Activated CD4-positive, alpha-beta T cell treated with anti-CD3 and anti-CD28 coated beads for 48 hours (primary cell): ENCODE measurements at places on chromosomes 6 and 20.

DNA sequence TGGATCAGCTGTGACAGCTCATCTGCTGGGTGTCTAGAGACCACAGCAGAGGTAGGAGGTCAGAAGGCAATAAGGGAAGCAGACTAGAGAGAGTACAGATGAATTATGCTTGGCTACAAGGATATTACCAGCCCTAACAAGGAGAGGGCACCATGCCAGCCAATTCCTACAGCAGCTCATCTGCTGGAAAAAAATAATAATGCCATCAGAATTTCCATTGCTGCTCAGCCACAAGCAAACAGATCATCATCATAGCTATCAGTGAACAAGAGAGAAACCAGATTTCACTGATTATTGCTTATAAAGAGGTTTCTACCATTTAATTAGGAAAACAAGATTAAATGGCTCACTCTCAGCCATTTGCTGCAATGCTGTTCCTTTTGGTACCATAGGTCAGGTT is 66.5 kb downstream of the PSMG4 start:
- DNase-seq: no peak

DNA sequence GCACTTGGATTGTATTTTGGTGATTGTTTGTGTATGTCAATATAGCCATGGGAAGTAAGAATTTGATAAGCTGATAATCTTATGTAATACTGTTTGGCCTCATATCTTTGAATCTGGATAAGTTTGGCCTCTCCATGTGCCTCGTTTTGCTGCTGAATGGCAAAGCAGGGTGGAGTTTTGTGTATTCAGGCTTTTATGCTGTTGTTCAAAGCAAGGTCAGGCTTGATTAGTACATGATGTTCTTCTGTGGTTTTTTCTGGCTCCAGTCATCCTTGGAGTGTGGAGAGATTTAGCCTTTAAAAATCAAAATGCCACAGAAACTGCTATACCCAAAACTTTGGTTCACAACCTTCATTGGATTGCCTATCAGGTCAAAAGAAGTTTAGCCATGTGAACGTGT is 728.9 kb upstream of the GJE1 start:
- DNase-seq: no peak

DNA sequence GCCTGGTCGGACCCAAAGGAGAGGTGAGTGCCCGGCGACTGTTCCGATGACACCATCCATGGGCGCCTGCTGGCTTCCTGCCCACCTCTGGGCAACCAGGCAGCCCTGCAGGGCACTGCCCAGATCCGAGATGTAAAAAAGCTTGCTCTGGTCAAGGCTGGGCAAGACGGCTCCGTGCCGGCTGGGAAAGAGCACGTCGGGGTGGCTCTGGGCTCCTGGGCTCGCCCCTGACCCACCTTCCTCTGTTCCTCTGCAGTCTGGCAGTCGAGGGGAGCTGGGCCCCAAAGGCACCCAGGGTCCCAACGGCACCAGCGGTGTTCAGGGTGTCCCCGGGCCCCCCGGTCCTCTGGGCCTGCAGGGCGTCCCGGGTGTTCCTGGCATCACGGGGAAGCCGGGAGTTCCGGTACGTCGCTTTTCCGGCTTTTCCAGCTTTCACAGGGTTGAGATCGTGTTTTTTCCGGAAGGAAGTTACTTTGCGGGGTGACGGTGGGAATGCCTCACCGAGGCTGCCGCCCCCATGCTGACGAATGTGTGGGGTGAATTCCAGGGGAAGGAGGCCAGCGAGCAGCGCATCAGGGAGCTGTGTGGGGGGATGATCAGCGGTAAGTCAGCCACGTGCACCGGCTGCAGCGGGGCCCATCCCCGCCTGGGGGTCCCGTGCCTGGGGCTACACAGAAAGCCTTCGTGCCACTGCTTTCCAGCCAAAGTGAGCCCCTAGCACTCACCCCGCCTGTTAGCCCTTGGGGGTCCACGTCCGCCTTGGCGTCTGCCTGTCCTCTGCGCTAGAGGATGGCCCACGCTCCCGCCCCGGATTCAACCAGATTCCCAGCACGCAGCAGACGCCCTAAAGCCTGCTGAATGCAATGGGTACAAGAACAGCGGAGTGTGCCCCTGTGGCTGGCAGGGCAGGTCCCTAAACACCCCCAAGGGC is 19.3 kb downstream of the COL9A3 start:
- DNase-seq: no peak

DNA sequence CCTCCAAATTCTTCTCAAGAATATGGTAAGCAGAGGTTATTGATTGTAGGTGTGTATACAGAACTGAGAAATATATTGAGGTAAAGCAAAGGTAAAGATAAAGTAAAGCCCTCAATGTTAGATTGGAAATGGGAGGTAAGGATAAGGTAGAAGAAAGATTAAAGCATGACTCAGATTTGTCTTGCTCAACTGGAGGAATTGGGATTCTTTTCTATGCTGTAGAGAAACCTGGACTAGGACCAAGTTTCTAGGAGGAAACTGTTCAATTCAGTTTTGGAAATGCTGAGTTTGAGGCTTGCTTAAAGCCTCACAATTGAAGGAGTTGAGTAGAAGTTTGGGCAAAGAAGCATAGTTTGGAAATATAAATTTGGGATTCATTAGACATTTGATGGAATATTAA is 634.0 kb upstream of the PTCHD4 start:
- no peak for DNase-seq

DNA sequence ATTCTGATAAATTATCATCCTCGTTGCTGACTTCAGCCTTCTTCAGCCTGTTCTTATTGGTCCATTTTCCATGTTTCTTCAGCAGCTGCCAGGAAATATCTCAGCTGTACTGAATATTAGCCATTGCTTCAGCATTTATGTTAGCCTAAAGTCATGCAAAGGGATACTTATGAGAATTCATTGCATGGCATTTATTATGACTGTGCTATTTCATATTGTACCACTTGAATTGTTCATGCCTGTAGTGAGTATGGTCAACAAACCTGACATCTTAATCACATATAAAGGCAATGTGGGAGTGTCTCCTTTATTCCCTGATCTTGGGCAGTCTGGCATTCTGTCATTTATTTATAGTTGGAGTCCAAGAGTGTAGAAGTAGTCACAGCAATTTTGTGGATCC is 193.4 kb upstream of the SLC35B3 start:
- DNase-seq: no peak

GRCh38 chr6:4975506-4975905 is 28.3 kb downstream of the RPP40 start:
- no peak for DNase-seq

GRCh38 chr6:148874698-148875293 is 128.0 kb downstream of the UST start:
- DNase-seq: no peak

GRCh38 chr6:16683641-16684194 is 77.5 kb downstream of the ATXN1 start:
- DNase-seq: peak; percentile 44

- no peak for DNase-seq
These were observed 459.8 kb upstream of the RUNX2 start for GRCh38 chr6:44868335-44868668.

DNA sequence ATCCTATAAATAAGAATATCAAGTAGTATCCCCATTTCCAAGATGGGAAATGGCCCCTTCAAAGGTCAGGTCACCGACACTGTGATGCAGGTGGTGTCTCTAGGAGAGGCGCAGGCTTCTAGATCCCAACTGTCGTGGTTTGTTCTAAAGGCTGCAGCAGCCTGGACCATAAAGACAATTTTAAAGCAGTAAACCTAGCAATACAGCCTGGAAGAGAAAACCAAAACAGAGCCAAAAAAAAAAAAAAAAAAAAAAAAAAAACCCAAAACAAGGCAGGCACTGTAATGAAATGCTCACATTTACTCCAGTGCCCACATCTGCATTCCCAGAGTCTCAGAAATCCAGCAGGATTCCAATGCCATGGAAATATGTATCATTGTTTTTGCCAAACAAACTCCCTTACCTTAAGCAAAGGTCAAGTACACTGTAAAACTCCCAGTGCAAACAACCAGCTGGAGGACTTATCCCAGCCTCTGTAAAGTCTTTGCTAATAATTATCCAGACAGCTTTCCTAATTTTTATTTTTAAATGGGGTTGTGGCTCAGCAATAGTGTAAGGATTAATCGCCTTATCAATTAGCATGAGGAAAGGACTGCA is 98.2 kb downstream of the PSMG4 start:
- no peak for DNase-seq

DNA sequence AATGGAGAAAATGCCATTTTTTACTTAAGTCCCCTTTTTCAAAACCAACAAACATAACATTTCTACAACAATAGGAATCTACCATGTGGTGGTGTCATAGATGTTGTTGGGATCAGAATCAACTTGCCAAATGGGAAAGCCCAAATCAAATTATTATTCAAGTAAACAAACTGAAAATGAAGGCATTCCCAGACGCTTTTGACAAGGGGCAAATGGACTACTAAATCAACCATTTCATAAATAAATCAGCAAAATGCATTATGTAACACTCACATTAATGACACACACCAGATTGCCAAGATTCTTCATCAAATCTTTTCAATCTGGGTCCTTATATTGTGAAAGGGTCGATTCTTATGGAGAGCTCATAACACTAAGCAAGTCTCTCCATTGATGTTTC is 375.6 kb downstream of the KIF16B start:
- no peak for DNase-seq

DNA sequence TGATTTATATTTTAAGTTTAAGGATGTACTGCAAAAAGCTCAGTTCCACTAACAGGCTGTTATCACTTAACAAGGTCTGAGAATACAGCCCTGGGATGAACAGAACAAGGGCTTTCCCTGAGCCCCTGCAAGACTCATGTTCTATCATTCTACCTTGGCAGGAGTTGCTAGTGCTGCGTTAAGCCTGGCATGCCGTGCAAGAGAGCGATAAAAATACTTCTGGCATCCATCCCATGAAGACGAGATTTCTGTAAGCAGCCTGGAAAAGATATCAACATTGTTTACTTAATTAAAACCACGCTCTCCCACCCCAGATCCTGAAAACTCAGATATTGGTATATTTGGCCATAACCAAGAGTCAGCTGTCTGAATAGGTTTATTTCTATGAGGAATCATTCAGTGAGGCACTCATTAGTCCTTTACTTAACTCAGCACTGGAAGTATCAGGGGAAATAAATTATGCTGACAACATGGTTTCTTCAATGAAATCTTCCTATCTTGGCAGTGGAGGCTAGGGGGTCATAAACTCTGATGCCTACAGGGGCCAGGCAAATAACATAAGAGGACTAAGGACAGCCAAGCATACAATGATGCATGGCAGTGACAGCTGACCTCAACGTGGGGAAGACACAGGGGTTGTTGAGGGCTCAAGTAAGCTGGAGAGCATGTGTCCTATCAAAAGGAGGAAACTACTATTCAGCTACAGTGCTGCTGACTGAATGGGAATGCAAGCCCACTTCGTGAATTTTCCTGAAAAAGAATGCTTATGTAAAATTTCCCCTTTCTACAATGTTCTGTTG is 37.6 kb upstream of the LYRM2 start:
- no peak for DNase-seq

- DNase-seq: no peak
These were observed 7.2 kb downstream of the FOXC1 start for GRCh38 chr6:1616701-1617463.

- DNase-seq: no peak
These were observed 447.8 kb downstream of the FRK start for GRCh38 chr6:115612796-115613479.

- peak; percentile 32 for DNase-seq
These were observed 1.7 kb downstream of the MUCL3 start for GRCh38 chr6:30942338-30943060.

DNA sequence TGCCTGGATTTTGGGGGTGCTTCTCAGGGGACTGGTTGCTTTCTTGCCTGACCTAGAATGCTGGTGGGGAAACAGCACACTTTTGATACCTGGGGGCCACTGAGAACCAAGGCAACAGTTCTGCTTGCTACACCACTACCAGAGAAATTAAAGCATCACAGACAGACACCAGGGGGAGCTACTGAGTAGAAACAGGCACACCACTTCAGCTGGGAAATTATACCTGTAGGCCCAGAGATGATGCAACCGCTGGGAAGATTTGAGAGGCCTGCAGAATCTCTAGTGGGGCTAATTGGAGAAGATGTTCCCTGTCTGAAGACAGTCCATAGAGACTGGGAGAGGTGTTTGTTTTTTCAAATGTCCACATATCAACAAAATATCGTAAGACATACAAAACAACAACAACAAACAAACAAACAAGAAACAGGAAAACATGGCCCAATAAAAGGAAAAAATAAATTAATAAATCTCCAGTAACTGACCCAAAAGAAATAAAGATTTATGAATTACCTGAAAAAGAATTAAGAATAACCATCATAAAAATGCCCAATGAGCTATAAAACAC is 129.4 kb upstream of the RIN2 start:
- DNase-seq: peak; percentile 68

GRCh38 chr6:7243179-7243981 is 69.6 kb downstream of the SSR1 start:
- DNase-seq: peak; percentile 54

DNA sequence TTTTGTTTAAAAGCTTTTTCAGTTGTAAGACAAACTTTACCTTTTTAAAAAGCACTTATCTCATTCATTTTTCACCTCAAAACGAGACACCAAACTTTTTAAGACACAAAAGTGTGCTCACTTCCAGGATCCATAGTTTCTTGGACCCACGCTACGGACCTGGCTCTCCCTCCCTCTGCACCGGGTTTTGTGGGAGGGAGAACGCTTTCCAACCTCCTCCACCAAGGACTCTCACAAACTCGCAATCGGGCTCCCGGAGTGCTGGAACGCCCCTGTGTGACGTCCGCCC is 436 bp downstream of the CAGE1 start:
- no peak for DNase-seq

- no peak for DNase-seq
These were observed 348.5 kb upstream of the BTBD3 start for GRCh38 chr20:11569163-11569562.

- DNase-seq: no peak
These were observed 11.4 kb downstream of the HLA-A start for GRCh38 chr6:29953686-29954085.

GRCh38 chr6:40604082-40604481 is 16.9 kb upstream of the LRFN2 start:
- no peak for DNase-seq

DNA sequence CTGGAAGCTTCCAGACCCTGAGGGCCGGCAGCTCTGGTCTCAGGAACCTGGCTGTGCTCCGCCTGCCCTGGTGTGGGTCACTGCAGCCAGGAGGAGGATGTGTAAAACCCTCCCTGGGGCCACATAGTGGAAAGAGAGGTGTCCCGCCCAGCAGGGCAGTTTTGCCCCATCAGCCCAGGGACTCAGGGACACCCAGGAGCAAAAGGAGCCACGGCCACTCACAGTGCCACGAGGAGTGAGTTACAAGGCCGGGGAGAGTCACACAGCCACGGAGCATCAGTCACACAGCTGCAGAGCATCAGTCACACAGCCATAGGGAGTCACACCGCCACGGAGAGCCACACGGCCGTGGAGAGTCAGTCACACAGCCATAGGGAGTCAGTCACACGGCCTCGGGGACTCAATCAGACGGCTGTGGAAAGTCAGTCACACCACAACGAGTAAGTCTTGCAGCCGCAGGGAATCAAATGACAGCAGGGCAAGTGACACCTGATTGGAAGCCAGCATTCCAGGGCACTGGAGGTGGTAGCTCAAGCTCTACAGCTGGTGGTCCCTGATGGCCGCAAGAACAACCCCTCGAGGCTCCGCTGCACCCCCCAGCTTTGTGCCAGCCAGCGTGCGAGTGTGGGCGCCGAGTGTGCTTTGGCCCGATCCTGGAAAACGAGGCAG is 60.9 kb downstream of the DLL1 start:
- no peak for DNase-seq

- no peak for DNase-seq
These were observed 67.4 kb downstream of the CDH22 start for GRCh38 chr20:46240881-46241280.

GRCh38 chr20:33399924-33400323 is 1.4 kb downstream of the CDK5RAP1 start:
- no peak for DNase-seq
